ENCODE measurements at places on chromosomes 4 and X.

DNA sequence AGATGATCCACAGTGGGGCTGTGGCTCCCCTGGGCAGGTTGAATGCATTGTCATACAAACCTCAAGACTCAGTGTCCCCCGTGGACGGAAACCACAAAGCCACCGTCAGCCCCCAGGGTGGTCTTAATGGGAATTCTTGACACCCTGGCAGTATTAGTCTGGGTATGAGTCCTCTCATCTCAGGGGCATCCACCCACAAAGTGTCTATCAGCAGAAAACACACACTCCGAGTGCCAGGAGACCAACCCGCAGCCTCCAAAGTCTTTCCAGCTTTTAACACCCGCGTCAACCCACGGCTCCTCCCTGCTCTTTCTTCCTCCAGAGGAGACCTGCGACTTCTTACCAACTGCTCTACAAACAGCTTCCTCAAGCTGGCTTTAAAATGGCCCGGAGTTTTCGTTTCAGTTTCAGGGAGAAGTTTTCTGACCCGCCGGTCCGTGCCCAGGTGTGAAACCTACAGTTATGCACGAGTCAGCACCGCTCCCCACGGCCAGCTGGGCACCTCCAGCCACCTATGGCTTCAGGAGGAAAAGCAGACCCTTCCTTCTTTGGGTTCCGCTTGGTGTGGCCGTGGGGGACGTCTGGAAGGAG is 14.4 kb upstream of the ASMTL start:
- no peak for DNase-seq

DNA sequence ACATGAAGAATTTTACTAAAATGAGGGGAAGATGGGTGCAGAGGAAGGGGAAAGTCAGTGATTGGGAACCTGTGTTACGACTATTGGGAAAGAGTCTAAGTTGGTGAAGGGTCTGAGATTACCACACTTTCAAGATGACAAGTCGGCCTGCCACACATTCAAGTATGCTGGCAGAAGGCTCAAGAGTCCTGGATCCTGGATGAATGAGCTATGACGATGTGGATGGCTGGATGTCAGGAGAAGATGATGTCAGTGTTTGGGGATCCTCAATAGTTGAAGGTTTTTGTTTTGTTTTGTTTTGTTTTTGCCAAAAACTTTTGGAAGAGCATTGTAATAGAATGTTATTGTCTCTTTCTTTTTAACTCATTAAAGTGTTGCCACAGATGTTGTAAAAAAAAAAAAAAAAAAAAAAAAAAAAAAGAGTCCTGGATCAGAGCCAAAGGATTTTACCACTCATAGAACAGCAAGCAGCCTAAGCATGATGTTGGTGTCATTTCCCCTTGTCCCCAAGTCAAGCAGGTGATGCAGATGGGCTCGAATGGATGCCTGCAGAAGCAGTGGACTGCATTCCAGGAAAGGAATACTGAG is 120.6 kb downstream of the REELD1 start:
- no peak for DNase-seq

GRCh38 chr4:48190839-48191238 is 56.8 kb upstream of the TXK start:
- no peak for DNase-seq

DNA sequence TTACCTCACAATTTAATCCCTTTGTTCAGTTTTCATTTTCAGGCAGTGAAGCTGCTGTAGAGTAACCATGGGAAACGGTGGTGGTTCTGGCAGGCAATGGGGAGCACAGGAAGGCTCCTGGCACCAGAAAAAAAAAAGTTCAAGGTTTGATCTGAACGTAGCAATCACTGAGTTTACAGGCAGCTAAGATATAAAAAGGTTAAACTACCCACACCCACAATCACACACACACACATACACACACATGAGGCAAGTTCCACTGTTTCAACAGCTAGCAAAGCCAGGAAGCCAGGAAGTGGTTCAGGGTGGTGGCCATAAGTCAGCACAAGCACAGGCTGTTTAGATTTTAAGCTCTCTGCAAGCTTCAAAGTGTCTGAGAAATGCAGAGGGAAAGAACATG is at the start of gene SULT1B1:
SULT1B1 (minus strand) TSS at position 166 of the 400 bp plus-strand sequence. CDS start 5,403 bp downstream, outside the sequence.
- peak; percentile 60 for DNase-seq

DNA sequence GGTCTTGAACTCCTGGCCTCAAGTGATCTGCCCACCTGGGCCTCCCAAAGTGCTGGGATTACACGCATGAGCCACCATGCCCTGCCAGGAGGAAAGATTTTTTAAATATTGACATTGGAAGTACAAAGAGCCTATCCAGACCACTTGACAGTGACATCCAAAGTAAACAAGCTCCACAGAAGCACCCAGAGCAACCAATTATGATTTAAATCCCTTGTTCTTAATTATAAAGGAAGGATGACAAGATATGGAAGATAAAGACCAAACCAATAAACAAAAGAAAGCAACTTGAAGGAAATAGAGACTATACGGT is 27.7 kb upstream of the RPL34 start:
- DNase-seq, result no peak

DNA sequence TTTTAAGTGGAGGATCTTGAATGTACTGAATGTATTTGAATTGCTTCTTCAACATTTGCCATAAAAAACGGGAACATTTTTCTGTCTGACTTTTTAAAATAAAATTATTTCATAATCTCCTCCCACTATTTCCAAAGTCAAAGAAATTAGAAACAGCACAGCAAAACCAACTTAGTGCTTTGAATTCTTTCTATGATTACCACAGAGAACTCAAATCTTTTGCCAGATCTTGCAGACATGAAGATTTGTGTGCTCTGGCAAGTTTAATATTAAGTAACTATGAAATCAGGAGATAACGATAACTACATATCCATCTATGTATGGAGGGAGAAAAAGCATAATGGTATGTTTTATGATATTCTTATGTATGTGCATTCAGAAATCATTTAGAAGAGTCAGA is 982.2 kb downstream of the PCDH7 start:
- peak; percentile 45 for DNase-seq

GRCh38 chr4:158163941-158164767 is 8.7 kb downstream of the GASK1B start:
- DNase-seq, result no peak

DNA sequence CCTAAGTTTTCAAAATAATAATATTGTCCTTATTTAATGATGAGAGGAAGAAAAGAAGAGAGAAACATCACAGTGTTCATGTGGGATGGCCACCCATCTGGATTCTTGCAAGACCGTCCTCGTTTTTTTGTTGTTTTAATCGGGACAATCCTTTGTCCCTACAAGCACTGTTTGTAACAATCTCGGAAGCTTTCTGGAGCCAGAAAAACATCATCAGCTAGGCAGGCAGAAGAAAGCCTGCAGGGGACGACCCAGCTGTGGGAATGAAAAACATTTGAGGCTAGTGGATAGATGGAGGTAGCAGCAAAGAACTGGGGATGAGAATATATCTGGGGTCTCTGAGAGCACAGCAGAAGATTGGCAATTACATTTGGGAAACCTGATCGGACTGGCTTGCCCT is 105.6 kb downstream of the DKK2 start:
- no peak for DNase-seq

- DNase-seq, result no peak
Observed at GRCh38 chr4:8586671-8587468, 5.7 kb upstream of the CPZ start.

DNA sequence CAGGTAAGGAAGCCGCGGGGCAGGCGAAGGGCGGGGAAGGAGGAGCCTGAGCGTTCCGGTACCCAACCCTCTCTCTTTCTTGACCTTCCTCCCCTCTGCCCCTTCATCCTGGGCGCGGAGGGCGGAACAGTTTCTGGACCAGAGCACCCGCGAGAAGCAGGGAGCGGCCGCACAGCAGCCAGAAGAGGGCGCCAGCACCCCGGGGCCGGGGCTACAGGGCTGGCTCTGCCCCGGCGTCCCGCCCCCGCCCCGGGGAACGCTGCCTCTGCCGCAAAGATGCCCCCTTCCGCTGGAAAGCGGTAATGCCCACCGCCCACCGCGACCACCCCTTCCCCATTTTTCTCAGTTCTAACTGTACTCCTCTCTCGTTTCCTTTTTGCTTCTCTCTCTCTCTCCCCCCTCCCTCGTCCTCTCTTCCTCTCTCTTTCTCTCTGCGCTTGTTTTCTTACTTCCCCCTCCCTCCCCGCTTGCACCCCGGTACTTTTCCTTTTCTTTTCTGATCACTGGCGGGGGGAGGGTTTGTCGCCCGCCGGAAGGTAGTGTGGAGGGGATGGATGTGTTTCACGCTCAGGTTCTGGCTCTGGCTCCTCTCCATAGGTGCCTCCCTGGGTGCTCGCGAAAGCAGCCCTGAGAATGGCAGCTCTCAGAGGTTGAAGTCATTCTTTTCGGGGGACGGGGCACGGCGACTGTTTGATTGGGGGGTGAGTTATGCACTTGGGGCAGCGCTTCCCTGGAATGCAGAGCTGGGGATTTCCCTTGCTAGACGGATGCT is 13.1 kb upstream of the PRDM8 start:
- peak; percentile 83 for DNase-seq

DNA sequence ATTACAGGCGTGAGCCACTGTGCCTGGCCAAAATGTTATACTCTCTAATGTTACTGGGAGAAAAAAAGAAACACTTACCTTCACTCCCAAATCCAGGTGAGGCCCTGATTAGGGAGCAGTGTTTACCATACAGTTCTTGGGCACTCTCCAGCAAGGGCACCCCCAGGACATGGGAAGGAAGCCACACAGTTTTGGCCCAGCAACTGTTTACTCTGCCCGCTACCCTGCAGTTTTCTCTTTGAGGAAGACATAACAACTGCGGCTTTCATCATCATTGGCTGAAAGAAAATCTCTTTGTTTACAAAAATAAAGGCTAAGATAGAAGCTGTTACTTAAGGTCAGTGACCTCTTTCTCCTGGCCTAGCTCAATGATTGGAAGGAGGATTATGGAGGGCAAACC is 145.5 kb upstream of the DUSP21 start:
- DNase-seq, result no peak

GRCh38 chr4:19095491-19096046 is 1074.0 kb upstream of the LCORL start:
- DNase-seq, result no peak

GRCh38 chrX:107597791-107598190 is 30.5 kb upstream of the PRPS1 start:
- DNase-seq, result no peak

GRCh38 chr4:98517218-98518021 is 141.0 kb downstream of the TSPAN5 start:
- peak; percentile 59 for DNase-seq

- no peak for DNase-seq
Observed at GRCh38 chr4:4779054-4779453, 80.4 kb upstream of the MSX1 start.

DNA sequence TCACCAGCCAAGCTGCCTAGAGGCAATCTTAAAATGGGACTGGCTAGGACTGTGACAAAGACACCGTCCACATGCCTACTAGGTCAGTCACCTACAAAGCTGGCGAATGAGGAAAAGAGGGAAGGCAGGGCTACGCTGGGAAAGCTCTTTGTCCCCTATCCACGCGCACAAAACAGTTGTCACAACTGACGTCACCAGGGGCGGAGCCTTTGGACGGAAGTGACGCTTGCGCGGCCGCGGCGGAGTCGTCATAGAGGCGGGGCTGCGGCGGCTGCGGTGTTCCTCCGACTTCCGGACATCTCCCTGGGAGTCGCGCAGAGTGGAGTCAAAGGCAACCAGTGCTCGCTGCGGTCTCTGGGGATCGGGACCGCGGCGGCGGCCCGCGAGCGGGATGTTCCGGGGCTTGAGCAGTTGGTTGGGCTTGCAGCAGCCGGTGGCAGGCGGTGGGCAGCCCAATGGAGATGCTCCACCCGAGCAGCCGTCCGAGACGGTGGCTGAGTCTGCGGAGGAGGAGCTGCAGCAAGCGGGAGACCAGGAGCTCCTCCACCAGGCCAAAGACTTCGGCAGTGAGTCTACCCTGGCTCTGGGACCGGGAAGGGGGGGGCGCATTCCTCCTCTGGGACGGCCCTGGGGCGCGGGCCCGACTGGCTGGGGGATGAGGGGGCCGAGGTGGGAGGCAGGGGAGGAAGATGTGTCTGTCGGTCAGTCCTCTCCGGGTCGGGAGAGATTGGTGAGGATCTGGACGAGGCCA is at the start of gene SYAP1:
SYAP1 (plus strand) TSS at position 279 of the 751 bp plus-strand sequence; CDS start at position 392, 113 bp downstream.
- DNase-seq, result peak; percentile 95

GRCh38 chr4:53195815-53196661 is 169.8 kb downstream of the SCFD2 start:
- DNase-seq, result peak; percentile 95

GRCh38 chr4:5967783-5968182 is 50.4 kb downstream of the C4orf50 start:
- DNase-seq, result no peak

- no peak for DNase-seq
Observed at GRCh38 chr4:174259580-174259979, 23.9 kb downstream of the FBXO8 start.

All from fibroblast of upper back skin (primary cell).